G401 (cell line): ENCODE measurements at places on chromosomes 11 and 22.

DNA sequence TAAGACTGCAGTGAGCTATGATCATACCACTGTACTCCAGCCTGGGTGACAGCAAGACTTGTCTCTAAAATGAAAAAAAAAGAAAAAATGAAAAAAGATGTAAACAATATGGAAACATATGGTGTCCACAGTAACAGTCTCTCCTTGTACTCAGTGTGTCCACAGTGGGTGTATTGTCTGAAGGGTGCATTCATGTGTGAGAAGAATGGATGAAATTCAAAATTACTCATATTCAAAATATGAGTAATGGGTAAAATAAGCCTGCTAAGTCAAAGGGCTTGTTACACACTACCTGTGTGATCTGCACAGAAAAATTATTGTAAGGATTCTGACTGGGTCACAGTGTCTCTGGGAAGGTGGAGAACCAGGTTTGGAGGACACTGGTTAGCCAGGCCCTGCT lies 26.9 kb downstream of the PPFIA1 start:
- no peak for DNase-seq

- peak; percentile 59 for DNase-seq
Measured at GRCh38 chr11:67022961-67023956, at the start of gene SYT12. Gene SYT12 (plus strand): TSS chr11:67023134. CDS start chr11:67030145, 7,011 bp downstream.

GRCh38 chr11:87970762-87971161 lies 204.5 kb downstream of the RAB38 start:
- no peak for DNase-seq

- DNase-seq = no peak
Measured at GRCh38 chr22:40309631-40310030, 36.7 kb upstream of the ADSL start.

DNA sequence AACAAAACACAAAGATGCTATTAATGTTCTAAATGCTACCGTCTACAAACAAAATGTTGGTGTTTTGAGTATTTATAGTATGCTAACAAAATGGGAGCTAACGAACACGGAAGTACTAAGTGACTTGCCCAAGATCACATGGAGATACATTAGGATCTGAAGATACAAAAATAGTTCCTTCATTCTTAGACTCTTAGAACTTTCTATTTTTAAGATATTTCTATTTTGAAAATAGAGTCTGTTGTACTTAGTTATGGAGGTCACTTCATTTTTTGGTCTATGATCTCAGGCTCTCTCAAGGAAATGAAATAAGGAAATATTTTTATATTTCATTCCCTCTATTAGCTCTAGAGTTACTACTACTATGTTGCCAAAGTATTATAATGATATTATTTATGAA lies 64.2 kb downstream of the APOL5 start:
- DNase-seq = no peak

DNA sequence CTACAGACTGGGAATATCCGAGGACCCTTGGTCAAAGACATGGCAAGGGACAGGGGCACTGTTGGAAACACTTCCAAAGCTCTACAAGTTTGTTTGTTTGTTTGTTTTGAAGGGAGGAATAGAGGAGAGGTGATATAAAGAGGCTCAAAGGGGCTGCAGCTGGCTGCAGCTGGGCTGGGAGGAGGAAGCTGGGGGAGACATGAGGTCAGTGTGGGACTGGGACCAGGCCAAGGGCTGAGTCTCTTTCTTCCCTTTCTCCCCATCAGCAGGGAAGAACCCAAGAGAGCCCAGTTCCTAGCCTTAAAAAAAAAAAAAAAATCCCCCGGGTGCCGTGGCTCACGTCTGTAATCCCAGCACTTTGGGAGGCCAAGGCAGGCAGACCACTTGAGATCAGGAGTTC lies 5.0 kb downstream of the RHOG start:
- no peak for DNase-seq

- no peak for DNase-seq
Measured at GRCh38 chr22:46800102-46800857, 37.8 kb downstream of the TBC1D22A start.
